ENCODE measurements at places on chromosomes 11 and 22.
A peak's percentile ranks its signal among the peaks of the same experiment; 100 is the strongest.

GRCh38 chr22:17258788-17259148, 39.5 kb upstream of the ADA2 start:
- DNase-seq, result no peak

- DNase-seq, result no peak
These were observed 876.9 kb upstream of the RAG2 start for GRCh38 chr11:37474889-37475288.

GRCh38 chr11:117820516-117820915, 4.0 kb downstream of the FXYD2 start:
- DNase-seq, result no peak

- DNase-seq, result no peak
These were observed 11.4 kb downstream of the TBCEL start for GRCh38 chr11:121035169-121035755.

DNA sequence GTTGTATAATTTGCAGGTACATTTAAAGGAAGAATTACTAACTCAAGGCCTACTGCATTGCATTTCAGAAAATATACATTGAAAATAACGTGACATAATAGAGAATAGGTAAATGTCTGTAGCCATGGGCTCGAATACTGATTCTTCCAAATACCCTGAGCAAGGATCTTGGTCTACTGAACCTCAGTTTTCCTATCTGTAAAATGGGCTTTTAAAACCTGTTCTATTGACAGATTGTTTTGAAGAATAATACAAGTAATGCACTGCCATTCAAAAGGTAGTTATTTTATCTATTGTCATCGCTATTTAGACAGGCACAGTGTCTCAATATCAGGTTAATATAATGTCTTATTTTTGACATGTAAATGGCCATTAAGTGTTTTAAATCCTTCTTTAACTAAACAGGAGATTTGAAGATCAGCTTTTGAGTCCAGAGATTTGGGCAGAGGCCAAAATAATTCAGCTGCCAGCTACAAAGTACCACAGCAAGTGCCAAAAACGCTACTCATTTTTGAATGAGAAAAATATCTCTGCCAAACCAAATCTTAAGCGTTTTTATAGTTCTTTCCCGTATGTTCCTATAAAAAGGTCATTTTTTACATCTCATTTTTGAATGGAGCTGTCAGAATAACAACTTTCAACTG, 56.7 kb downstream of the CTSC start:
- DNase-seq, result peak; percentile 35

- DNase-seq, result no peak
These were observed 261.3 kb upstream of the ARHGAP20 start for GRCh38 chr11:110973401-110973980.

Data from muscle of arm (tissue), 14 donors.